ENCODE measurements at places on chromosomes 2 and 18. TPM values are rescaled to one million over a fixed set of nuclear protein-coding genes. Genes with fewer than 3 reads are reported as not detected.
A peak's percentile ranks its signal among the peaks of the same experiment; 100 is the strongest.

- no peaks in the 10 kb centered on the region for H3K27me3 ChIP-seq
- DNase-seq = no peak
- no peaks in the 10 kb centered on the region for H3K4me1 ChIP-seq
- no peaks in the 10 kb centered on the region for H3K36me3 ChIP-seq
These were observed 1292.2 kb upstream of the ZEB2 start for GRCh38 chr2:145812165-145812554.

GRCh38 chr2:69226903-69227302 is 160.1 kb downstream of the GFPT1 start:
- no peaks in the 10 kb centered on the region for H3K27me3 ChIP-seq
- DNase-seq = no peak
- H3K4me3 ChIP-seq = no peak overlapping the region
- no peaks in the 10 kb centered on the region for H3K36me3 ChIP-seq

DNA sequence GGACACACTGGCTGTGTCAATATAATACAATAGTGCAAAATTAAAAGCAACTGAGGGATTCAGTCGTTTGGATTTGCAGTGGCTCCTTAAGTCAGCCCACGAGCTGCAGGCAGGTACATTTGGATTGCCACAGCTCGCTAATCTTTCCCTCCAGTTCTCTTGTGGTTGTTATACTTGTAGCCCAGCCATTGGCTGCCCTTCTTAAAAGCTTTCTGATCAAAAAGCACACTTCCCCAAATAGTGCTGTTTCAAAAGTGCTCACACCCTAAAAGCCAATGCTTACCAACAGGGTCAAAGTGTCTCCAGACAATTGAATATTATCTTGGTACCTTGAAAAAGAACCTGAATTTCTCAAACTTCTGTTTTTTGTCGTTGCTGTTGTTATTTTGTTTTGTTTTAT is 404.7 kb upstream of the FAM98A start:
- no peaks in the 10 kb centered on the region for H3K27me3 ChIP-seq
- H3K4me3 ChIP-seq = no peak overlapping the region
- no peaks in the 10 kb centered on the region for H3K4me1 ChIP-seq

- H3K27me3 ChIP-seq = peaks cover 58% of the 10 kb centered on the region
- H3K4me3 ChIP-seq = peak overlapping the region; percentile 90
- H3K27ac ChIP-seq = no peak overlapping the region
- DNase-seq = peak; percentile 77
- no peaks in the 10 kb centered on the region for H3K36me3 ChIP-seq
- H3K4me1 ChIP-seq = peaks cover 4% of the 10 kb centered on the region
These were observed 421 bp upstream of the CNTNAP5 start for GRCh38 chr2:124024561-124025170.

GRCh38 chr2:23824777-23825212 is 102.1 kb downstream of the ATAD2B start:
- peaks cover 19% of the 10 kb centered on the region for H3K36me3 ChIP-seq
- no peaks in the 10 kb centered on the region for H3K27me3 ChIP-seq
- no peaks in the 10 kb centered on the region for H3K4me1 ChIP-seq

GRCh38 chr2:58572731-58573130 is 331.6 kb upstream of the FANCL start:
- no peak overlapping the region for H3K27ac ChIP-seq
- H3K4me1 ChIP-seq = no peaks in the 10 kb centered on the region
- H3K36me3 ChIP-seq = no peaks in the 10 kb centered on the region
- no peaks in the 10 kb centered on the region for H3K27me3 ChIP-seq
- DNase-seq = no peak
- H3K4me3 ChIP-seq = no peak overlapping the region

- no peak overlapping the region for H3K4me3 ChIP-seq
- no peak overlapping the region for H3K27ac ChIP-seq
- no peaks in the 10 kb centered on the region for H3K36me3 ChIP-seq
- no peak for DNase-seq
- no peaks in the 10 kb centered on the region for H3K4me1 ChIP-seq
- H3K27me3 ChIP-seq = no peaks in the 10 kb centered on the region
These were observed 57.3 kb downstream of the CCDC195 start for GRCh38 chr2:224658780-224659405.

GRCh38 chr2:38099099-38100028 is 23.4 kb upstream of the CYP1B1 start:
- H3K27me3 ChIP-seq = no peaks in the 10 kb centered on the region
- peaks cover 24% of the 10 kb centered on the region for H3K4me1 ChIP-seq
- peak overlapping the region; percentile 6 for H3K4me3 ChIP-seq
- no peak overlapping the region for H3K27ac ChIP-seq
- H3K36me3 ChIP-seq = no peaks in the 10 kb centered on the region
- peak; percentile 70 for DNase-seq

- H3K4me3 ChIP-seq = no peak overlapping the region
- H3K27me3 ChIP-seq = no peaks in the 10 kb centered on the region
- no peak for DNase-seq
- no peak overlapping the region for H3K27ac ChIP-seq
- H3K36me3 ChIP-seq = no peaks in the 10 kb centered on the region
These were observed 60.6 kb downstream of the BCL2 start for GRCh38 chr18:63258749-63259566.

GRCh38 chr2:65153515-65153914 is 23.6 kb upstream of the RAB1A start:
- no peak overlapping the region for H3K27ac ChIP-seq
- no peaks in the 10 kb centered on the region for H3K36me3 ChIP-seq
- no peak overlapping the region for H3K4me3 ChIP-seq
- no peaks in the 10 kb centered on the region for H3K27me3 ChIP-seq

DNA sequence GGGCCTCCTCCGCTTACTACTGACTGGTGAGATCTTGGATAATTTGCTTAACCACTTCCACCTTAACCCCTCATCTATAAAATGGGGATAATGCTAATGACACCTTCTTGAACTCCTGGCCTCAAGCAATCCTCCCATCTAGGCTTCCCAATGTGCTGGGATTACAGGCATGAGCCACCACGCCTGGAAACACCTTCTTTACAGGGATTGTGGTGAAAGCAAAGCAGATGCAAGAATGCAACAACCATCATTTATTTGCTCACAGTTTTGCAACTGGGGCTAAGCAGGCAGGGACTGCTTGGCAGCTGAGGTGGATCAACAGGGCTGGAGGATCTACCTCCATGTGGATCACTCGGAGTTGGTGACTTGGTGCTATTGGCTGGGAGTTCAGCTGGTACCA is 76.2 kb upstream of the ZNF532 start:
- H3K4me3 ChIP-seq = no peak overlapping the region
- H3K27ac ChIP-seq = no peak overlapping the region
- H3K36me3 ChIP-seq = no peaks in the 10 kb centered on the region
- DNase-seq = peak; percentile 56

DNA sequence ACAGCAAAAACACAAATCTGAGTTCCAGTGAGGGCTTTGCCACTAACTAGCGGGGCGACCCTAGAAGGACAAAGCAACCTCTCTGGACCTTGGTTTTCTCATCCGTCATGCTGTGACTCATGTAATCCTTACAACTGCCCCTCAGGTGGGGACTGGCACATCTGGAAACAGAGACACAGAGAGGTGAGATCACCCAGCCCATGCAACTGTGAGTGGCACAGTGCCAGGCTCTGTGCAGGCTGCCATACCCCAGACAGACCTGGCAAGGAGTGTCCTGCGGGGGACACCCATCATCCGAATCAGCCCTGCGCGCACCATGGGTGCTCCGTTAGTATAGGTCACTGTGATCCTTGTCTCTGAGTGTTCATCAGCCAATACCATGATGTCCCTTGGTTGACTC is 198.3 kb downstream of the SMAD7 start:
- DNase-seq = no peak
- H3K4me3 ChIP-seq = no peak overlapping the region
- no peaks in the 10 kb centered on the region for H3K4me1 ChIP-seq

- no peak overlapping the region for H3K4me3 ChIP-seq
- no peaks in the 10 kb centered on the region for H3K27me3 ChIP-seq
- peak; percentile 70 for DNase-seq
- H3K4me1 ChIP-seq = no peaks in the 10 kb centered on the region
- H3K36me3 ChIP-seq = no peaks in the 10 kb centered on the region
These were observed 326.4 kb downstream of the NR4A2 start for GRCh38 chr2:156005999-156006712.

- no peaks in the 10 kb centered on the region for H3K27me3 ChIP-seq
- no peak for DNase-seq
- no peak overlapping the region for H3K27ac ChIP-seq
- no peaks in the 10 kb centered on the region for H3K36me3 ChIP-seq
- H3K4me1 ChIP-seq = no peaks in the 10 kb centered on the region
These were observed 3.3 kb upstream of the ORC2 start for GRCh38 chr2:200966770-200967169.

- no peaks in the 10 kb centered on the region for H3K4me1 ChIP-seq
- H3K27me3 ChIP-seq = no peaks in the 10 kb centered on the region
- H3K4me3 ChIP-seq = no peak overlapping the region
- DNase-seq = no peak
- H3K36me3 ChIP-seq = no peaks in the 10 kb centered on the region
These were observed 188.9 kb upstream of the FAM98A start for GRCh38 chr2:33788044-33788443.

DNA sequence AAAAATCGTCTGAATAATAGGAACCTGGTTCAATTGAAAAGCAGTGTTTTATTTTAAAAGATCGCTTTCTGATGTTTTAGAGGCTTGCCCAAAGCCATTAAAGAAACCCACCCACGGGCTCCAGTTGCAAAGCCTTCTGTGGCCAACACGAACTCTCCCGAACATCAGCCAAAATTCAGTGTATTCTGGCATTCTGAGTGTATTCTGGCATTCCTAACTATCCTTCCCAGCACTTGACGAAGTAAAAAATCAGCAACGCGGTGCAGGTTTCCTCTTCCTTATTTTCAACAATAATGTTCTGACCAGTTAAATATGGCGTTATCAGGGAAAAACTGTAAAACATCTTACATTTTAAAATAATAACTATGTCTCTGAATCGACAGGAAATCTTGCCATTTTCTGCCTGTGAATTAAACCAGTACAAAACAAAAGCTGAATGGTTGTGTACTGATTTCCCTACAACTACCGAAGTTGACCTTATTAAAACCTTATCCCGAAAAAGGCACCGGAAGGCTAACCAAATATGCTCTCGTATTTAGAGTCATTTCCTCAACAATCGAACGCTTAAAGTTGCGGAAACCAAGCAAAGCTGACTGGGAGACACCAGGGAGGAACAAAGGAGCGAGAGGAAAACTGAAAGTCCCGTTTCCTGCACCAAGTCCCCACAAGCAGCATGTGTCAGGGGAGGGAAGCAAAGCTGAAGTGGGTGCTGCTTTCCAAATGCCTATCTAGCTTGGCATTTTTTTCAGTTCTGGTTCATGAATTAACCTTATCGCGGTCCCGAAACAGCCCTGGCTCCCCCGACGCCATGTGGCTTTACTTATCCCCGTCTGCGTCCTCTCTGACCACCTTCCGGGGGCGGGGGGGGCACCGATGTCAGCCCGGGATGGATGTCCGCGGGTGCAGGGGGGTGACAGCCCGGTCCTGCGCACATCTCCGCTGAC is 44.3 kb downstream of the ZNF516 start:
- DNase-seq = peak; percentile 70
- H3K27me3 ChIP-seq = no peaks in the 10 kb centered on the region
- H3K4me3 ChIP-seq = peak overlapping the region; percentile 76
- no peaks in the 10 kb centered on the region for H3K36me3 ChIP-seq
- peak overlapping the region; percentile 82 for H3K27ac ChIP-seq

DNA sequence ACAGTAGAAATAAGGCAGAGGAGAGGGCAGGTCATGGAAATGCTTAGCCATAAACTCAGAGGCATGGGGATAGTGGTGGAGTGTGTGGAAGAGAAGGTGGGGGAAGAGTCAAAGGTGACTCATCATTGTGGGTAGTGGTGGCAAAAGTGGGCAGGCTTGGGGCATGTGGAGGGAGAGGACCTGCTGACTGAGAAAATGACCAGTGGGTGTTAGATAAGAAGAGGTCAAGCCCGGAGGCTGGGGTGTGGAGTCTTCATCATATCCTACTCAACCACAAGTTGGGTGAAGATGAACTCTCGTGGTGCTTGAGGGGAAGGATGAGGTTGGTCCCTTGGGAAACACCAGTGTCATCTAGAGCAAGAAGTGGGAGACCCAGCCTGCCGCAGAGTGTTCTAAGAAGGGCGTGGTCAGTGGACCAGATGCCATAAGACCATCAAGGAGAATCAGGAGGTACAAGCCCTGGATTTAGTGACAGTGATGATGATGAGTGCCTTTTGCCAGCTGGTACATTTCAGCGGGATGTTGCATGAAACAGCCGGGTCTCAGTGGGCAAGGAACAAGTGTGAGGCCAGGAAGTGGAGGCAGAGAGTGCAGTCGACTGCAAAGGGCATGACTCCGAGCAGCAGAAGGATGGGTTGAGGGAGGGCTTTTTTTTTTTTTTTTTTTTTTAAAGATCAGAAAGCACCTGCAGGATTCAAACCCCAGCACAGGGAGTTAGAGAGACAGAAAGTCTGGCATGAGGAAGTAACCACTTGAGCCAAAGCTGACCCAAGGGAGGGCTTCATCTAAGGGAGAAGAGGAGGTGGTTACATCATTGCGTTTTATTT is 122.6 kb upstream of the SPRED2 start:
- H3K4me1 ChIP-seq = peaks cover 10% of the 10 kb centered on the region
- DNase-seq = no peak
- no peak overlapping the region for H3K27ac ChIP-seq
- H3K4me3 ChIP-seq = no peak overlapping the region

ASTL gene
- total RNA-seq = not detected

RIT2 gene
- total RNA-seq = 0.36 TPM

ZBTB7C gene
- 0.41 TPM for total RNA-seq

SLC11A1 gene
- not detected for total RNA-seq

DNAJC5G gene
- not detected for total RNA-seq
